ENCODE measurements at places on chromosomes 7 and 10.

DNA sequence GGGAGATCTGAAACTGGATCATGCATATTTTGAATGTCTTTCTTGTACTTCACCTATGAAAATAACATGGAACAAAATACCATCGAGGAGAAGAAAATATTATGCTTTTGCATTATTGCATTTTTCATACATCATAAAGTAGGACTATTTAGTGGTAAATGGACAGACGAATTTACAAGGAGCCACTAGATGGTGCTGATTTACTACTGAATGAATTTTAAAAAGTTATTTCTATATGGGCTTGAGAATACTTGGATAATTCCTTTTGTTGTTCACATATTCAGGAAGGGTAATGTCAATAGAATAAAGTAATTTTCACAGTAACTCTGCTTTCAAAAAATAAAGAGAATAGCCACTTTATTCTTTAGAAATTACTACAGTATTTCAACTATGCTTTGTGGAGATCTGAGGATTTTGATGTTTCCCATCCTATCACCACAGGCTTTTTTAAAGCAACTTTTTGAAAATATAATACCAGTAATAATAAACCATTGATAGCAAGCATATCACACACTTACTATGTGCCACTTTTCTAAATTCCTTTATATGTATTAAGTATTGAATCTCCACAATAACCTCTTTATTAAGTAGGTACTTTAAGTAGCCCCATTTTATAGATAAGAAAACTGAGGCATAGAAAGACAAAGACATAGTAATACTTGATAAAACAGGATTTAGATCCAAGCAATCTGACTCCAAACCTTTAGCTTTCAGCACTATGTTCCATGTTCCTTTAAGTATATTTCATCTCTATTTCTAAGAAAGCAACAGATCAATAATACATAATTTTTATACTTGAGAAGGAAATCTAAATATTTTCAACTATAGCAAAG, 38.6 kb downstream of the NEBL start:
- no peak for DNase-seq

- no peak for DNase-seq
Observed at GRCh38 chr10:119125942-119126341, 22.0 kb downstream of the DENND10 start.

GRCh38 chr7:21086688-21087087, 300.0 kb upstream of the SP8 start:
- DNase-seq: no peak

DNA sequence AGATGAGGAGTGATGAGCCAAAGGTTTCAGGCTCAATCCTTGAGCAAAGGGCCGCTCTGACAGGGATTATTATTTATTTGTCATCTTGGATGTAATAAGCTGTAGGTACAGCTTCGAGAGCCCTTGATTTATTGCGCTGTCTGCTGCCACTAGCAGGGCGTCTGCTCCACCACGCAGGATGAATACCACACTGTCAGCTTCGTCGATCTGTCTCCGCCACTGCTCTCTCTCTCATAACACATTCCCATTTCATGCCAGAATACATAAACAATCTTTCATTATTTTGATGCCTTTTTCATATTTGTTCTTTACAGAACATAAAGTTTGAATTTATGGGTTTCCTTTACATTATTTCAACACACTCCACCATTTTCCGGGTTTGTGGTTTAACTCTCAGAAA, 276.6 kb downstream of the LRMDA start:
- no peak for DNase-seq

DNA sequence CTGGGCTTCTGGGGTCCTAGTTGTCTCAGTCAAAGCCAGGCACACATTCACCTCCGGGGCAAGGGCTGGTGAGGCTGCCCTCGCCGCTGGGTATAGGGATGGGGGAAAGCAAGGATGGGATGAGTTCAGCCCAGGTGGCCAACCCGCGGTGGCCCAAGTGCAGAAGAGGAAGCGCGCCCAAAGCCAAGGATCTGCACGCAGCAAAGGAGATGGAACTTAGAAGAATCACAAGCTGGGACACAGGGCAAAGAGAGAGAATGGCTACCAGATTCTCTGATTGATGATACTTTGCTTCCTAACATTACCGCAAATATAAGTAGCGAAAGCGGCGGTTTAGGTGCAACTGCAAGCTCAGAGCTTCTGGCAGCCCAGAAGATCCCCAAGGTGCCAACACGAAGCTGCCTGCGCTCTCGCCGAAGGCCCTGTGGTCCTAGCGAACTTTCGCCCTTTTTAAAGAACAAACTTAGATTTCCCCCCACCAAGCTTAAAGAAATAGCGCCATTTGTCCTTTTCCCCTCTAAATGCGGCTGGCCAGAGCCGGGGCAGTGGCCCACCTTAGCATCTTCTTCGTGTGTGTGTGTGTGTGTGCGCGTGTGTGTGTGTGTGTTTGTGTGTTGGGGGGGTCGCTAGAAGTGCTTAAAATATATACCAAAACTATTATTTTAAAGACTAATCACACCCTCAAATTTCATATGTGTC, 927 bp upstream of the MKX start:
- peak; percentile 35 for DNase-seq

- DNase-seq: no peak
Observed at GRCh38 chr10:119807960-119808697, 64.5 kb downstream of the MCMBP start.

GRCh38 chr10:3848005-3848774, 63.2 kb upstream of the KLF6 start:
- no peak for DNase-seq

DNA sequence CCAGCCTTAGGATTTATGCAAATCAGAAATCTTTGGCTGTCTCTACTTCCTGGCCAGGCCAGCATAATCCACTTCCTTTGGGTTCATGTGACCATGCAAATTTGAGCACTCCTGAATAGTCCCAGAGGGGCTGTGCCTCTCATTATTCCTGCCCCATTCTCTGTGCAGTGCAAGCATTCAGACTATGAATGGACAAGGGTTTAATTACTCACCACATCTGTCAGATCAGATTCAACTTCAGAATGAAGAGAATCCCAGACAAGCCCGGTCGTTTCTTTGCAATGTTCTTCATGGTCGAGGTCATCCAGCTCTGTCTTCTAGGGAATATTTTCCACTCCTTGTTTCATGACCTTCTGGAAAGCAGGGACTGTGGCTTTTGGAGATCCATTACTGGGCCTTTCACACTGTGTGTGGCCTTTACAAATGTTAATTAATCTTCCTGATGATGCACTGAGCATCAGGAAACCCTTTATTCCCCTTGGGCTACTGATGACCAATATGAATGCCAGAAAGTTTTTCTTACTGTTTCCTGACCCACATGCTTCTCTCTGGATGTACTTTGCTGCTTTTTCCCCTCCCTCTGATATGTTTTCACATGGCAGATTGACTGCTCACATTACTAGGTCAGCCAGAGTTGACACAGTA, 217.6 kb upstream of the TCF7L2 start:
- no peak for DNase-seq

DNA sequence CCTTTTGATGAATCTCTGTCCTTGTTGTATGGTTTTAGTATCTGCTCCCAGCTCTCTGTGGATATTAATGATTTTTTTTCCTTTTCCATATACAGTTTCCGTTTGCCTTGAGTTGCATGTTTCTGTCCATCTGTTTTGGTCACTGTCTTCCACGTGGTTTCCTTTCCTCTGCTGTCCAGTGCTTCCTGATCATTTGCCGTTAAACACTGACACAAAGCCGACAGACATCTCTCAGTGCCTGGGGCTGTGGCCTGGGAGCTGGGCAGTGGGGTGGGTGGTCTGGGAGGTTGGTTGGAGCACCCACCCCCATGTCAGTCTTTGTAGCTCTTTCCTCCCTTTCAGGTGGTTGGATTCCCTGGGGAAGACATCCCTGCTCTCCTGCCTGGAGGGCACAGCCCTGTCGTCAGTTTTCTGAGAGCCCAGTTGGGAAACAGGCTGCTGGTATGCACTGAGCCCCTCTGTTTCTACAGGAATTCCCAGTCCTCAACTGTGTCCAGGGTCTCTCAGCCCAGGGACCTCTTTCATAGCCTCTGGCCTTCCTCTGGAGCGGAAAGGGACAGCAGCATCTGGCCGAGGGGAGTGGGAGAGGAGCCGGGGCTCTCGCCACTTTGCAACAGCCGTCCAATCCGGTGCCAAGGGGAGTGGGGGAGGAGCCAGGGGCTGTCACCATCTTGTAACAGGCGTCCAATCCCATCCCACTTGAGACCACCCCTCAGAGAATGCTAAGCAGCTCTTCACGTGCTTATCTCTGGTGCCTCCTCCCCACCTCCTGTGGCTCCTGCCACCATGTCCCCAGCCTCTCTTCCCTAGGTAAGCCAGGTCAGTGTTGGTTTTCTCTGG, 26.7 kb upstream of the MKI67 start:
- DNase-seq: no peak

- no peak for DNase-seq
Observed at GRCh38 chr10:42987575-42987974, 89.3 kb upstream of the RET start.

GRCh38 chr7:128240696-128241386, at the start of gene LEP:
LEP (plus strand) TSS chr7:128241278; CDS start chr7:128252019, 10,741 bp downstream.
- no peak for DNase-seq

DNA sequence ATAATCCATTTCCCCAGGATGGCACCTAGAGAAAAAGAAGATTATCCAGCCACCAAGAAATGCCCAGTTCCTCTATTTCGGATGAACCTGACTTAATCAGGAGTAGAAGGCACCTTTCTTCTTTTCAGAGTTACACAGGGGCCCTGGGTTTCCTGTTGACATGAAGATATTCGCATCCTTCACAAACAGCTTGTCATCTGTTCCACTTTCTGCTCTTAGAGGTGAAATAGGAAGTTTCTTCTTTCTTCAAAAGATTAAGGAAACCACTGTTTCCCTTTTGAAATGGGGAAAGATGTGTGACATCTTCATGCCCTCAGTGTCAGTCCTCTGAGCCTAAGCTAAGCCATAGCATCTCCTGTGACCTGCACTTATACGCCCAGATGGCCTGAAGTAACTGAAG, 39.1 kb upstream of the RAB18 start:
- no peak for DNase-seq

DNA sequence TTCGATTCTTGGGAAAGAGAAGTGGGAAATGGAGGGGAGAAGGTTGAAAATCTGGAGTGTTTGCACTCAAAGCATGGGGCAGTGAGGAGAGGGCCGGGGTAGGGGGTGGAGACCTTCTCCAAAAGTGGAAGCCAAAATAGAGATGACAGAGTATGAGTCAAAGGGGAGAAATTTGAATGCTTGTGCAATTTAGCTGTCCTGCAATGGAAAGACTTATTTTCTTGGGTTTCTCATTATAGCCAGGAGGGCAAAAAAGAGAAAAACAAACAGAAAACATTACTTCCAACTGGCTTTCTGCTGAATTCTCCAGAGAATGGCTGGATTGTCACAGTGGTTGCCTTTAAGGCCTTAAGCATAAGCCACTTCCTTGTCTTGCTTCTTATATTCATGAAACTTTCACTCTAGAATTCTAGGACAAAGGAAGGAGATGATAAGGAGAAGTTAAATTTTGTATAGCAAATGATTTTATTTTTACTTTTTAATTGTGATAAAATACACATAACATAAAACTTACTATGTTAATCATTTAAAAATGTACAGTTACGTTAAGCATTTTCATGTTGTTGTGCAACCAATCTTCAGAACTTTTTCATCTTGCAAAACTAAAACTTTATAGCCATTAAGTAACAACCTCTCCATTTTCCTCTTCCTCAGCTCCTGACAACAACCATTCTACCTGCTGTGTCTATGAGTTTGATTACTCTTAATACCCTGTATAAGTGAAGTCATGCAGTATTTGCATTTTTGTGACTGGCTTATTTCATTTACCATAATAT, 100.2 kb downstream of the GPR85 start:
- no peak for DNase-seq

DNA sequence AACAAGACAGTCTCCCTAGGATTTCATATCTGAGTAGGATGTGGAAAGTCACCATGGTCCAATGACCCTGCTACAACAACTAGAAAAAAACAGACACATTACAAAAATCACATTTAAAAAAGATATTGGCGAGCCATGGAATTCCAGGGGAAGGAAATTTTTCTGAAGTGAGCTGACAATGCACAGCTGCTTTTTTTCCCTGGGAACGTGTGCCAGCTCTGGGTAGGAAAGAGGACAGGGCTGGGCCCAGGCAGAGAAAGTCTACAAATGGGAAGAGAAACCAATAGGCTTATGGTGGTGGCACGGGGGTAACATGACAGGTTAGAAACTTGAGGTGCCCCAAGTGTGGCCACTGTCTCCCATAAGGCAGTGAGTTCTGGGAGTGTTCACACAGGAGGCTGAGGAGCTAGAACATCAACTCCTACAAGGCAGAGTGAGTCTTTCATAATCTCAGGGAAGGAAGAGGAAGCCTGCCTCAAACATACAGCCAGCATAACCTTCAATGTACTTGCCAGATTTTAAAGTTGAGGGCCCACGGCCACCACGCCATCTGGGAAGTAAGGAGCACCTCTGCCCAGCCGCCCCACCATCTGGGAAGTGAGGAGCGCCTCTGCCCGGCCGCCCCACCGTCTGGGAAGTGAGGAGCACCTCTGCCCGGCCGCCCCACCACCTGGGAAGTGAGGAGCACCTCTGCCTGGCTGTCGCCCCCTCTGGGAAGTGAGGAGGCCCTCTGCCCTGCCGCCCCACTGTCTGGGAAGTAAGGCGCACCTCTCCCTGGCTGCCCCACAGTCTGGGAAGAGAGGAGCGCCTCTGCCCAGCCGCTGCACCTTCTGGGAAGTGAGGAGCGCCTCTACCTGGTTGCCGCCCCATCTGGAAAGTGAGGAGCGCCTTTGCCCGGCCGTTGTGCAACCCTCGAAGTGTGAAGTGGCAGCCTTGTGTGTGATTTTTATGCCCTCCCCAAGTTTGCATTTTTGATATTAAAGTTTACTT, 5.9 kb downstream of the FBXL13 start:
- DNase-seq: no peak

GRCh38 chr7:74379938-74380337, 73.8 kb upstream of the GTF2IRD1 start:
- no peak for DNase-seq

GRCh38 chr7:68964060-68964459, 634.2 kb upstream of the AUTS2 start:
- no peak for DNase-seq

DNA sequence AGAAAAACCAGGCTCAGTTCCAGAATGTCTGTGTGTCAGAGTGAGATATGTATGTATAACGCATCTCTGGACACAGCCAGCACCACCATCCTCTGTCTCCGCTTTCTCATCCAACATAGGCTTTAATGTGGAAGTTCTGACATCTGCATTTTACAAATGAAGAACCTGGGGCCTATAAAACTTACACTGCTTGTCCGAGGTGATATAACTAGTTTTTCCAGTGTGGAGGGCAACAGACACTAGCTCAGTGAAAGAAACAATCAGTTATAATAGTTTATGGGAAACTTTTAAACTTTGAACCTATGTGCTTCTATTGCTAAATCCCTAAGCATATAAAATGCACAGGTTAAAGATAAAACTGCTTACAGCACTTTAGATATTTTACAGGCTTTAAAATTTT, 208.7 kb downstream of the CRPPA start:
- no peak for DNase-seq

DNA sequence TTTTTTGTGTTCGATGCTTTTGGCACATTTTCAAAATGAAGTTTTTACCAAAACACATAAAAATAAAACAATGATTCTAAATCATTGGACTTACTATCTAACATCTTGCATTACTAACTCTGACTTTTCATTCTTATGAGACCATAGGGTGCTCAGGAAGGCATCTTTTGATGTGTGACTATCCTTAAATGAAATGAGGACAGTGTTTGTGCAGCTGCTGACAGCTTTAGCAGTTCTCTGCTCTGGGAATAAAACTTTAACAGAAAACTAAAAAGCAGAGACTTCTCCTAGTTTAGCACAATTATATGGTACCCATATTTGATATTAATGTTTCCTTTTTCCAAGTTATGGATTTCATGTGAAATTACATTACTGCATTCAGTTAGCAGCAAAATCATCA, 471.6 kb downstream of the ARL4A start:
- no peak for DNase-seq

GRCh38 chr7:52261057-52261456, 774.4 kb upstream of the POM121L12 start:
- no peak for DNase-seq
